ENCODE measurements at places on chromosomes 13 and 19.
A peak's percentile ranks its signal among the peaks of the same experiment; 100 is the strongest.

GRCh38 chr19:1618157-1619093 lies 13.2 kb upstream of the UQCR11 start:
- H3K36me3 ChIP-seq: peaks cover 26% of the 10 kb centered on the region
- peak overlapping the region; percentile 52 for H3K27ac ChIP-seq
- DNase-seq: no peak
- peaks cover 6% of the 10 kb centered on the region for H3K4me1 ChIP-seq
- H3K27me3 ChIP-seq: no peaks in the 10 kb centered on the region

- no peak overlapping the region for H3K4me3 ChIP-seq
- H3K27ac ChIP-seq: no peak overlapping the region
- H3K36me3 ChIP-seq: no peaks in the 10 kb centered on the region
- H3K27me3 ChIP-seq: no peaks in the 10 kb centered on the region
Measured at GRCh38 chr19:31139871-31140505, 209.2 kb downstream of the TSHZ3 start.

- H3K27ac ChIP-seq: no peak overlapping the region
- no peak for DNase-seq
Measured at GRCh38 chr13:100473501-100474044, 115.0 kb downstream of the GGACT start.

- DNase-seq: no peak
- no peak overlapping the region for H3K4me3 ChIP-seq
- H3K36me3 ChIP-seq: peaks cover 51% of the 10 kb centered on the region
- H3K4me1 ChIP-seq: peaks cover 4% of the 10 kb centered on the region
Measured at GRCh38 chr19:810883-811489, 10.8 kb downstream of the PLPPR3 start.

- H3K4me3 ChIP-seq: no peak overlapping the region
- peaks cover 15% of the 10 kb centered on the region for H3K4me1 ChIP-seq
- no peak for DNase-seq
- no peak overlapping the region for H3K27ac ChIP-seq
- H3K36me3 ChIP-seq: peaks cover 1% of the 10 kb centered on the region
- H3K27me3 ChIP-seq: peaks cover 10% of the 10 kb centered on the region
Measured at GRCh38 chr13:50805805-50806204, 37.7 kb downstream of the DLEU7 start.

- H3K27me3 ChIP-seq: no peaks in the 10 kb centered on the region
- DNase-seq: no peak
- H3K27ac ChIP-seq: no peak overlapping the region
- H3K4me1 ChIP-seq: peaks cover 18% of the 10 kb centered on the region
- H3K4me3 ChIP-seq: no peak overlapping the region
Measured at GRCh38 chr13:97464561-97464960, 30.6 kb downstream of the RAP2A start.

- DNase-seq: no peak
- no peaks in the 10 kb centered on the region for H3K4me1 ChIP-seq
- H3K4me3 ChIP-seq: no peak overlapping the region
- no peak overlapping the region for H3K27ac ChIP-seq
- H3K27me3 ChIP-seq: no peaks in the 10 kb centered on the region
Measured at GRCh38 chr19:53057904-53058580, 13.5 kb downstream of the ERVV-2 start.

DNA sequence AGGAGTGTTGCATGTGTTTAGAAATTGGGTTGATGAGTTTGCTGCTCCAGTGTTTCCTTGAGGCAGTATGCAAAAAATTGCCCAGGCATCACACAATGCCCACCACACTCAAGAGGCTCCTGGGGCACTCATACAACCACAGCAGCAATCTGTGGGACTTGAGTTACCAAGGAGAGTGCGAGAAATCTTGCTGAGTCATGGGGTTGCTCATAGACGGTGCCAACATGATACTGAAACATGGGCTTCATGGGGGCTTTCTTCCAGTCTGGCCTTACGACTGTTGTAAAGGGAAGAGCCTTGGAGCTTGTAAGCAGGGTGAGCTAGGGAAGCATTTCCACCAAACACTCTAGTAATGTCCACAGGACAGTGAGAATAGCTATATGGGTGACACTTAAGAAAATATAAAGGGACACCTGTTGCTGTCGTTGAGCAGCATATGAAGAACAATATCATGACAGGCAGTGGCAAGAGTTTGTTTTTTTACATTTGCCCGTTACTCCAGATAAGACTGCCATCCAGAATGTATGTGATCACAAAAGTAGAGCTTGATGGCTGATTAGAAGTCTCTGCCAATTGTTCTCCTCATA lies 1237.4 kb downstream of the UQCRFS1 start:
- H3K27ac ChIP-seq: no peak overlapping the region
- DNase-seq: no peak
- no peaks in the 10 kb centered on the region for H3K36me3 ChIP-seq
- H3K27me3 ChIP-seq: no peaks in the 10 kb centered on the region
- H3K4me1 ChIP-seq: no peaks in the 10 kb centered on the region

GRCh38 chr13:32212421-32212820 lies 102.7 kb downstream of the ZAR1L start:
- no peak overlapping the region for H3K27ac ChIP-seq
- H3K4me1 ChIP-seq: no peaks in the 10 kb centered on the region
- DNase-seq: no peak
- no peak overlapping the region for H3K4me3 ChIP-seq
- peaks cover 5% of the 10 kb centered on the region for H3K36me3 ChIP-seq

GRCh38 chr13:23567906-23568460 lies 2.2 kb upstream of the TNFRSF19 start:
- no peak overlapping the region for H3K4me3 ChIP-seq
- H3K27me3 ChIP-seq: peaks cover 59% of the 10 kb centered on the region
- DNase-seq: no peak
- H3K36me3 ChIP-seq: no peaks in the 10 kb centered on the region
